IPS DF 6.9 (cell line): ENCODE measurements at places on chromosomes 11 and 22.

DNA sequence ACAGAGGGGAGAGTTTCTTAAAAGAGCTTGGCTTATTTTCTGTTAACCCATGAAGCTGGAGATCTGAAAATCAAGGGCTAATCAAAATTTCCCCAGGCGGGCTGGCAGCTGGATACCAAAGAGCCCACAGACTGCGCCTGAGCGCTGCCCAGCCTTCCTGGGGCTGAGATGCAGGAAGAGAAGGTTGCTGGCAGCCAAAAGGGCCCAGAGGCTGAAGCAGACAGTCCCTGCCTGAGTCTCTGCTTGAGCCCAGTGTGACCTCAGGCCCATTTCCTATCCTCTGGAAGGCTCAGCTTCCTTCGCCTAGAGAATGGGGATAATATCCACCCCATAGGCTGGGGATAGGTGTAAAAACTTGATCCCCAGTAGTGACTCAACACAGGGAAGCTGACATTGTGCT, 49.1 kb downstream of the ARRB1 start:
- no peak for DNase-seq

GRCh38 chr11:12287009-12287373, 90.4 kb upstream of the PARVA start:
- DNase-seq: no peak

DNA sequence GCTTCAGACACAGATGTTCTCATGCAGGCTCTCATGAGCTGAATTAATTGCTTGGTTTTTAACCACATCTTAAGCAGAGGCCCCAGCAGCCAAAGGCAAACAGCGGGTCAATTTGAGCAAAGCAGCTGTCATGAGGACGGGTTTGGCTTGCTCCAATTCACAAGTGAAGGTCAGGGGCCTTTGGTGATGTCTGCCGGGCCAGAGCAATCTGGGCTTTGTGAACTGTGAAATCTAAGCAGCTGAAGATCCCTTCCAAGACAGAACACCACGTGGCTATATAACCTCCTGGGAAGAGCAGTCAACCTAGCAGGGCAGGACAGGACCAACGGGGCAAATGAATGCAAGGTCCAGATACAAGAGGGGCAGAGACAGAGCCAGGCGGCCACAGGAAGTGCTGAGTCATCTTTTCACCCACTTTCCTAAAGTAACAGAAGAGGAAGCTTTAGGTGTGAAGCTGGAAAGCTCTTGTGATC, 187.3 kb upstream of the B3GAT1 start:
- no peak for DNase-seq

GRCh38 chr11:134640971-134641968, 229.2 kb upstream of the B3GAT1 start:
- DNase-seq: no peak

GRCh38 chr11:130070109-130070845, 583 bp downstream of the APLP2 start:
- no peak for DNase-seq

DNA sequence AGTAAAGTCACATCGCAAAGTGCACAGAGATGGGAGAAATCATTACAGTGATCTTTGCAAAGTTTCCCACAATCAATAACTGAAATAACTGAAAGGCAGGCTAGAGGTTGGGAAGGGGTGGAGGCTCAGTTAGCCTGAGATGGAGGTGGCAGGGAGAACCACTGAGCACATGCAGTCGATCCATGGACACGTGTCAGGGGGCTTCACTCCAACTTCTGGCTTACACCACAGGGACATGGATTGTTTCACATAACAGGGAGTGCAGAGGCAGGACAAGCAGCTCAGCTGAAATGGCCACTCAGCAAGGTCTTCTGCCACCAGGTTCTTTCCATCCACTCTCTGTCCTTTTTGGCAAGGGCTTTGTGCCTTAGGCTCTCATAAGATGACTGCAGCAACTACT, 35.1 kb upstream of the MICAL2 start:
- no peak for DNase-seq

- no peak for DNase-seq
Measured at GRCh38 chr11:102773386-102773785, 7.0 kb downstream of the MMP10 start.

DNA sequence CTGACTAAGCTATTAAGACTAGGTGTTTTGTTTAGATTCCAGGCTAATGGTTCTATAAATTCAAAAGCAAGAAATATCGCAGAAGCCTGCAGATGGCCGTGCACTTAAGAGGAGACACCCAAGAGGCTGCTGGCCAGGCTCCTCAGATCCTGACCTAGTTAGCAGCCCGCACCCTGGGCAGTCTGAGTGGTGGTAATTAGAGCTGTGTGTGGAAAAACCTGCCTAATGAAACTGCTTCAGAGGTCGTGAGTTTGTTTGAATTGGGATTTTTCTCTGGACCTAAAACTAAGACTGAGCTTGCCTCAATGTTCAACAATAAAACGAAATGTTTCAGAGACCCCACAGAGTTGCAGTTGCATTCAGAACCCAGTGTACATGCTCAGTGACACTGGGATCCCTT, 627.7 kb downstream of the OPCML start:
- DNase-seq: no peak

GRCh38 chr22:21952586-21953571, at the start of gene PPM1F:
TSS of gene PPM1F (minus strand) at chr22:21952848. CDS start at chr22:21946048, 6,800 bp downstream.
- no peak for DNase-seq

DNA sequence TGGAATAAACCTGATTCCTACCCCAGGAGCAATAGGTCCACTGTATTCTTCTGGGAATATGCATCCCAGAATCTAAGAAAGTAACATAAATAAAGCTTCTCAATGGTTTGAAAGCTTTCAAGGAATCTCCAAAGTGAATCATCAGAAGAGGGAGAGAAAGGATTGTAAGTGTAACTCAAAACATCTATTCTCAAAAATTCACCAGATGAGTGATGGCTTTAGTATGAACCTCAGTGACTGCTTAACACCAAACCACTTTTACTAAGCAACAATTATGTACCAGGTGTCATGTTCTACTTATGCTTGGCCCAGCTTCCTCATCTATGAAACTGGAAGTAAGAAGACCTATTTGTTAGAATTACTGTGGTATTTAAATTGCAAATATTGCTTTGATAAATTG, 7.4 kb downstream of the RAB38 start:
- DNase-seq: no peak

DNA sequence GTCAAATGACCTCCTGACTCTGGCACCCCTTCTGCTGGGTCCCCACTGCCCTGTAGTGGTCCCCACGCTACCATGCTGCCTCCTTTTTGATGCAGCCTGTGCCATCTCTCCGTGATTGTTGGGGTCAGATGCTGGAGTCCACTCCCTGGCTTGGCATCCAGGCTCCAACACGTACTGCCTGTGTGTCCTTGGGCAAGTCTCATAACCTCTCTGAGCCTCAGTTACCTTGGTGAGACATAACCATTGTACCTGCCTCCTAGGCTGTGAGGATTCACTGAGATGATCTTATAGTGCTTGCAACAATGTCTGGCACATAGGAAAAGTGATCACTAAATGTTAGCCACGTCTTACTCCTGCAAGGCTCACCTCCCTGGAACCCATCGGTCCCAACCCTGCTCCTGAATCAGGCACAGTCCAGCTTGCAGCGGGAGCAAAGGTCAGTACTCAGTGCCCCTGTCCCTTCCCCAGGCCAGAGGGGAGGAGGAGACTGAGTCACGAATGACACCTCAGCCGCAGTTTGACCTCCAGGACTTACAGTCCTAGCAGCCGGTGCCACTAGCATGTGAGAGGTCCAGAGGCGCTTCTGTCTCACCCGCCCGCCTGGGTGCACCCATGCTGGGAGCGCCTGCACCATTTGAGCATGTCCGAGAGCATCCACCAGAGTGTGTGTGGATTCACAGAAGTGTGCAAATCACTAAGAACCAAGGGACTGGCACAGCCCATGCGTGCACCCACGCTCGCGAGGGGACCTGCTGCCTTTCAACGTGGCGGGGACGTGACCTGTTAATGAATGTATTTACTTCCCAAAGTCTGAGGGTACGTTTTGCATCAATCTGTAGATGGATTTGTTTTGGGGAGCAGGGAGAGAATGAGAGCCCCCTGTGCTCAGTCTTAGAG, 3.0 kb upstream of the APOA4 start:
- DNase-seq: no peak

DNA sequence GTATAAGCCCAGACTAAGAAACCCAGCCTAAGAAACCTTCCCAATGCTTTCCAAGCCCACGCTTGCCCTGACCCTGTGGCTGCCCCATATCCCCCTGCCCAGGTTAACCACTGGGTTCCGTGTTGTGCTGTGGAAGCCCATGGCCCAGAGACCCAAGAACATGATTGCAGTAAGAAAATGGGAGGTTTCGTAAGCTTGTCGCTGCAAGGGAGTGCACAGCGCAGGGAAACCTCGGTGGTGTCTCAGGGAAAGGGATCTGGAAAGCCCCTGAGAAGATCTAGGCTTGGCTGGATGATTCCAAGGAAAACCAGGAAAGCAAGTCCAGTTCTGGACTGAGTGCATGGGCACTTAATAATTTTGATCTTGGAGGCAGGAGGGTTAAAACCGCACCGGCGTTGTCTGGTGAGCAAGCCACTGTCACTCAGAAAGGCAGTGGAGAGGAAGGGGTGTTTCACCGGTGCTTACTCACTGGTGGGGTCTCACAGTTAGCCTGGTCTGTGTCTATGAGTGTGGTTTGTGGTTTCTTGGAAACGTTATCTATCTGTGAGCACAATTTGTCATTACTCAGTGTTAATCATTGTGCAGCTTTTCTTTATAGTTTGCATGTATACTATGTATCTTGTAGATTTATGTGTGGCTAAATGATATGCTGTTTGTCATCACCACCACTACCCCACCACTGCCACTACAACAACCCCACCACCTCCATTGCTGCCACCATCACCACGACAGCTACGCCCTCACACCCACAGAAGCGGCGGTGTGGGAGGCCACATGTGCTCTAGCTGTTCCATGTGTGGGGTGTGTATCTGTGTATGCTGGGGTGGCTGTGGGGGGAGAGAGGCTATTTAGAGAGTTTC, 53.3 kb upstream of the PRDM11 start:
- no peak for DNase-seq

- no peak for DNase-seq
Measured at GRCh38 chr22:29231971-29232959, 26.6 kb downstream of the EMID1 start.

DNA sequence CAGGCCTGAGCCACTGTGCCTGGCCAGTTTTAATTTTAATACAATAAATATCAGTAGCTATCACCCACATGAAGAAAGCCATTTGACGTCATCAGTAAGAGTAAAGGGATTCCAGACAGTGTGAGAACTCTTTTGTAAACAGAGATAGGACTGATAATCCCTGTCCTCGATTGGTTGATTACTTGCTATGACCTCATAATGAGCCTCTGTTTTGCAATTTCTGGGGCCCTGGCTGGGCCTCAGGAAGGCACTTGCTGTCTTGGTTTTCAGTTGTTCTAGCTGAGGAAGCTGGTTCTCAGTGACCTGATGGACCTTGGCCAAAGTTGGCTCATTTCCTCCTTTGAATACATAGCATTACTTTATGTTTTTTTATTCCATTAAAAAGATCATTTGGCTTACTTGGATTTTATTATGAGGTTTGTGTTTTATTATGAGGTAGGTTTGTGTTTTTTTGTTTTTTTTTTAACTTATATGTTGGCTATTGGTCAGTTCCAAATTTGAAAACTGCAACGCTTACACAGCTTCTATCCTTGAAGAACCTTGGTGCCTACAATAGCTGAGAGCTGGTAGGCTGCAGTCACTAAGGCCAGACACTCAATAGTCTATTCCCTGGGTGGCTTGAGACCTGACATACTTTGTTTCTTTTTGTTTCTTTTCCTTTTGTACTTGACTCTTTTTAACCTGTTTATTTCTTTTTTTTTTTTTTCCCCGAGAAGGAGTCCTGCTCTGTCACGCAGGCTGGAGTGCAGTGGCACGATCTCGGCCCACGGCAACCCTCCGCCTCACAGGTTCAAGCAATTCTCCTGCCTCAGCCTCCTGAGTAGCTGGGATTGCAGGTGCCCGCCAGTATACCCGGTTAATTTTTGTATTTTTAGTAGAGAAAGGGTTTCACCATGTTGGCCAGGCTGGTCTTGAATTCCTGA, 20.0 kb downstream of the MARK2 start:
- no peak for DNase-seq

- no peak for DNase-seq
Measured at GRCh38 chr11:61279934-61280659, 15.0 kb downstream of the VWCE start.

- no peak for DNase-seq
Measured at GRCh38 chr22:37631448-37632173, 7.9 kb upstream of the SH3BP1 start.

- no peak for DNase-seq
Measured at GRCh38 chr11:59267196-59267595, 54.5 kb upstream of the MPEG1 start.

DNA sequence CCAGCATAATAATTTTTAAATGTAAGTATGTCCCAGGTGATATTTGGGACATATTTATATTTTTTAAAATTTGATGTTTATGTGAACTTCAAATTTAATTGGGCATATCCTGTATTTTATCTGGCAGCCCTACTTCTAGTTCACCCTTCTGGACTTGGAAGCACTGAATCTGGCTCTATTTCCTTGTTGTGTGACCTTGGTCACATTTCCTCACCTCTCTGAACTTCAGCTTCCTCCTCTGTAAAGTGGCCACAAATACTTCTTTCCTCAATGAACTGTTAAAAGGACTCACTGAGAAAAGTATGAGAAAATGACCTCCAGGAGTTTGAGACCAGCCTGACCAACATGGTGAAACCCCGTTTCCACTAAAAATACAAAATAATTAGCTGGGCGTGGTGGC, 8.1 kb upstream of the RNF185 start:
- no peak for DNase-seq

DNA sequence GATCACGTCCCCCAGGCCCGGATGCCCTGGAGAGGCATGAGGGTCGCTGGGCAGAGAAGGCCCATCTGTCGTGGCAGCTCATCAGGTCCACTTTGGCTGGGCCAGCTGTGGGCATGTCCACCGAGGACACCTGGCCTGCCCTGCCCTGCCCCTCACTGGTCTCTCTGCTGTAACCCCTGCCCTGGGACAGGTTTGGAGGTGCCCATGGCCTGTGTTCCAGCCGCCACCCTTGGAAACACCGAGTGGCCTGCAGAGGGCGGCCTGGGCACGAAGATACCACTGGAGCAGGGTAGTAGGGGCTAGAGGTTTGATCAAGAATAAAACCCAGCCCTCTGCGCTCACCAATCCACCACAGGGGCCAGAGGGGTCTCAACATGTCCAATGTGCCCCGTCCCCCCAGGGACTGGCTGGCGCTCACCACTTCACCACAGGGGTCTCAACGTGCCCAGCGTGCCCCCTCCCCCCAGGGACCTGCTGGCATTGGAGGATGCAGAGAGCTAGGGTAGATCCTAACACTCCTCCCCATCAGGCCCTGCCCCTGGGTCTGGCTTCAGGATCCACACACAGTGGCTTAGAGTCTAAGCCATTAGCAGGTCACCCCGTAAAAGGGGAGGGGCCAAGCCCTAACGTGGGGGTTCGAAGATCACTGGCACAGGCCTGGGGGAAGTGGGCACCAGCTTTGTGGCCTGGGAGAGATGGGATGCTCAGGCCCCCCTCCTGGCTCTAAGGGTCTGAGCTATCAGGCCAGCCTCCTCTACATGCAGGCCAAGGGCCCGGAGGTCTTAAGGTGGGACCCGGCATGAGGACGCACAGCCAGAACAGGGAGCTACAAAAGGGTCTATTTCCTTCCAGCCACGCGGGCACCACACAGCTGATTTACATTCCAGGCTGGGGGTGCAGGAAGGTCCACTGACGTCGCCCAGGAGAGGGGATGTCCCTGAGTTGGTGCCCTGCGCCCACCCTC, 1.3 kb upstream of the HDAC10 start:
- DNase-seq: no peak

GRCh38 chr11:32224580-32224979, 133.7 kb downstream of the RCN1 start:
- DNase-seq: no peak
